ENCODE measurements at places on chromosomes 13 and 19. TPM values are rescaled to one million over a fixed set of nuclear protein-coding genes. Genes with fewer than 3 reads are reported as not detected.

Gene LGALS14
- not detected for total RNA-seq

GRCh38 chr13:107906131-107906530, 309.2 kb downstream of the LIG4 start:
- no peaks in the 10 kb centered on the region for H3K27me3 ChIP-seq
- H3K27ac ChIP-seq = no peak overlapping the region
- H3K4me1 ChIP-seq = no peaks in the 10 kb centered on the region
- H3K4me3 ChIP-seq = no peak overlapping the region
- DNase-seq = no peak
- no peaks in the 10 kb centered on the region for H3K36me3 ChIP-seq

Gene FXYD3
- total RNA-seq = 14.4 TPM

Gene HCN2
- total RNA-seq = not detected

Gene LIM2
- not detected for total RNA-seq

Gene LILRB1
- 4.4 TPM for total RNA-seq

All from tibial nerve (tissue), 4 donors.